ENCODE measurements at places on chromosomes 16 and 17.

DNA sequence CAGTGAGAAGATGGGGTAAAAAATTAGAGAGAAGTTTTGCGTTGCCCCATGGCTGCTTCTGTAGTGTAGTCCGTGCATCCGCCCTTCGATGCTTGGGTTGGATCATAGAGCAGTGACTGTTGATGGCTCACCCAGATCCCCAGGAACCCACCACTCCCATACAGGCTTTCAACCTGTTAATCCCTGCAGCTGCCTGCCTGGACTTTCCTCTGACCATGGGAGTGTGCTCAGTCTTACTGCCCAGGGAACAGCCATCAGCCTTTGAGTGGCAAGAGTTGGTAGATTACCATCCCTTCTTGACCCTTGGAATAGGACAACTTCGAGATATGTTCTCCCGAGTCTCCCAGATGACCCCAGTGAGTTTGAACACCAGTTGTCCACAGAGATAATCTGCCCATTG lies 299.5 kb upstream of the HSBP1 start:
- DNase-seq = no peak

DNA sequence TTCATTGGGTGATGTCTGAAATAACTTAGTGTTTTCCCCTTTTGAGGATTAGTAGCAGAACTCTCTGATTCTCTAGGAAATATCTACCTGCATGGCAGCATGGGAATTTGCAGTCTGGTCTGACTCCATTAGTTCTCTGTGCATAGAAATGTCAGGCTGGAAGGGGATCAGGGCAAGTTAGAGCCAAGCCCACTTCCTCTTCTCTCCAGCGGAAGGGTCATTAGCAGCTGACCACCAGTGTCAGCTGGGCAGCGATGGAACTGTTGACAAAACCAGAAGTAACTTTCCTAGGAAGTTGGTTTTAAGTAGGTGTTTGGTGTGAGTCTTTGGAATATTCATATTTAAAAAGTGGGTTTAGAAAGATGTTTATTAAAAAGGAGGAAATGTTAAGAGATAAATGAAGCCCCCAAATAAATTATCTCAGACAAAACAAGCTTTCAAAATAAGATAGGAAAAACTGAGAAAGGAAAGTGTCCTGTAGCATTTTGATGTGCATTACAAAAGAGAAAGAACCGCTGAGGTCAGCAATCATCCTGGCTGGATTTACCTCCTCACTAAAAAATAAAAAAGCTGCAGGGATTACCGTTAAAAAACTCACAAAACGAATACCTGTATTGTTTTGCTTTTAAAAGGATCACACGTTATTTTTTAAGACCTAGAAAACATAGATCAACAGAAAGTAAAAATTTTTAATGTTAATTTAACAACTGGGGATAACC lies 32.4 kb upstream of the MMD start:
- DNase-seq = no peak

DNA sequence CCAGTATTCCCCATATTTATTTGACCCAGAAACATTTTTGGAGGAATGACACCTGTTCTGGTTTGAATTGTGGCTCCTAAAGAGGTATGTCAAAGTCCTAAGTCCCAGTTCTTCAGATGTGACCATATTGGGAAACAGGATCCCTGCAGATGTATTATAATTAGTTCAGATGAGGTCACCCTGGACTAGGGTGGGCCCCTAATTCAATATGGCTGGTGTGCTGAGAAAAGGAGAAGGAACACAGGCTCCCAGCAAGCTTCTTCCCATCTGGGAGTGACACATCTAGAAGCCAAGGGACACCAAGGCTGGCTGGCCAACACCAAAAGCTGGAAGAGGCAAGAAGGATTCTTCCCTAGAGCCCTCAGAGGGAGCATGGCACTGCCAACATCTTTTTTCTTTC lies 3.8 kb upstream of the GCSH start:
- DNase-seq = no peak

DNA sequence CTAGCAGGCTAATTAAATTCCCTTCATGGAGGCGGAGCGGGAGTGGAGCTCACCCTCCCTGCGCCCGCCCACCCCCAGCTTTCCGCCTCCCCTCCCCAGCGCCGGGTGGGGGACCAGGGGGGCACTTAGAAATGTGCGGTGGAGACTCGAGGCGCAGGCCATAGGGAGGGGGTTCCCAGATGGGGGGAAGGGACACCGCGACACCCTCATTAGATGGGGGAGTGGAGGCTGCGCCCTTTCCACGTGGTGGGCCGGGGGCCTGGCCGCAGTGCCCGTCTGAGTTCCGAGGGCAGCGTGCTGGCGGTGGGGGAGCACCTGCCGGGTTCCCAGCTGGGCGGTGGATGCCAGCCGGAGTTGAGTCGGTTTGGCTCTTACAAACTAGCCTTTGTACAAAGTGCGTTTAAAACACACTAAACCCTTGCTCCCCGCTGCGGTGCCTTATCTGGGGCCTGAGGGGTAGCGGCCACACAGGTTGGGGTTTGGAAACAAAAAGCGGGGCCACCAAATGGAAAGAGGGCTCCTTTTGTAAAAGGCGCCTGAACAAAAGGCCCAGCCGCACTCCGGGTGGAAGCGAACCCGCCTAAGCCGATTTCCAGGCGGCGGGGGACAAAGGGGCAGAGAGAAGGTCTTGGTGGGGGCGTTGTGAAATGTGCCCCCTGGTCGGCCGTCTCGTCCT lies 1.4 kb downstream of the GSE1 start:
- no peak for DNase-seq

DNA sequence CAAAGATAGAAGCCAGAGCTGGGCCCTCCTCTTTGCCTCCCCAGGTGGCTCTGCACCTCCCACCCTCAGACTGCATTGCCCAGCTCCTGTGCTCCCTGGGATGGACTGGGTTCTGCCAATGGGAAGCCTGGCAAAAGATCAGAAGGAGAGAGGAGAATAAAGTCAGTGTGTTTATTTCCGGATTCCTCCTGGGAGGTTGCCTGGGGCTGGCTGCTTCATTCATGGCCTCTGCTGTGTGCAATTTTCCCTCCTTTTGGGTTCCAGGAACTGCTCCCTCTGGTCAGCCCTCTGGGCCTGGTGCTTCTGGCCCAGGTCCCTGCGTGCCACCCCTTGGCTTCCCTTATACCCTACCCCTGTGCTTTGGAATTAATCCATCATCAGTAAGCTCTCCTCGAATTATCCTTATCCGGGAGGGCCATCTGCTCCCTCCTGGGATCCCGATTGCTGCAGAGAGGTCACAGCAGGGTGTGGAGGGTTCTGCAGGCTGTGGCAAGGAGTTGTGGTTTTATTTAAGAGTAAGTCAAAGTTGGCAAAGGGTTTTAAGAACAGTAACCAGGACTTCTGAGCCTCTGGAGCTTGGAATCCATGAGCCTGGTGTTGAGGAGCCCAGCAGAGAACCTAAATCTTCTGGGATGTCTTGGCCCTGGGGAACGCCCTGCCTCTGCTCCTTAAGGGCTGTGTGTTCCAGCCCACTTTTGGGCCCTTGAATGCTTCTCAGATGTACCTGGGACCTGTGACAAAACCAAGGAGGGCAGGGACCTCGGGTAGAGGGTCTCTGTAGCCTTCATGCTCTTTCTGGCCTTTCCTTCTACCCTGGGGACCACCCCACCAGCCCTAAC lies 8.2 kb upstream of the MMP2 start:
- DNase-seq = no peak

Data from NCI-H146 (cell line).